Brain (organoid and tissue), 16 donors: ENCODE measurements at places on chromosomes 16 and 17. TPM values are rescaled to one million over a fixed set of nuclear protein-coding genes. Genes with fewer than 3 reads are reported as not detected.
A peak's percentile ranks its signal among the peaks of the same experiment; 100 is the strongest.

Gene AGRP
- polyA plus RNA-seq = 0.49 TPM

Gene MYH1
- not detected for polyA plus RNA-seq

Gene FTSJ3
- 29.5 TPM for polyA plus RNA-seq

- no peak for DNase-seq
Observed at GRCh38 chr16:89191033-89191900, 9.1 kb downstream of the SLC22A31 start.

- no peak for DNase-seq
Observed at GRCh38 chr17:67076290-67076689, 31.9 kb downstream of the CACNG1 start.

DNA sequence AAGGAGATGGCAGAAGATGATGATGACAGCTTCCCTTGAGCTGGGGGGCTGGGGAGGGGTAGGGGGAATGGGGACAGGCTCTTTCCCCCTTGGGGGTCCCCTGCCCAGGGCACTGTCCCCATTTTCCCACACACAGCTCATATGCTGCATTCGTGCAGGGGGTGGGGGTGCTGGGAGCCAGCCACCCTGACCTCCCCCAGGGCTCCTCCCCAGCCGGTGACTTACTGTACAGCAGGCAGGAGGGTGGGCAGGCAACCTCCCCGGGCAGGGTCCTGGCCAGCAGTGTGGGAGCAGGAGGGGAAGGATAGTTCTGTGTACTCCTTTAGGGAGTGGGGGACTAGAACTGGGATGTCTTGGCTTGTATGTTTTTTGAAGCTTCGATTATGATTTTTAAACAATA, 16.9 kb downstream of the PSMD3 start:
- DNase-seq = no peak

DNA sequence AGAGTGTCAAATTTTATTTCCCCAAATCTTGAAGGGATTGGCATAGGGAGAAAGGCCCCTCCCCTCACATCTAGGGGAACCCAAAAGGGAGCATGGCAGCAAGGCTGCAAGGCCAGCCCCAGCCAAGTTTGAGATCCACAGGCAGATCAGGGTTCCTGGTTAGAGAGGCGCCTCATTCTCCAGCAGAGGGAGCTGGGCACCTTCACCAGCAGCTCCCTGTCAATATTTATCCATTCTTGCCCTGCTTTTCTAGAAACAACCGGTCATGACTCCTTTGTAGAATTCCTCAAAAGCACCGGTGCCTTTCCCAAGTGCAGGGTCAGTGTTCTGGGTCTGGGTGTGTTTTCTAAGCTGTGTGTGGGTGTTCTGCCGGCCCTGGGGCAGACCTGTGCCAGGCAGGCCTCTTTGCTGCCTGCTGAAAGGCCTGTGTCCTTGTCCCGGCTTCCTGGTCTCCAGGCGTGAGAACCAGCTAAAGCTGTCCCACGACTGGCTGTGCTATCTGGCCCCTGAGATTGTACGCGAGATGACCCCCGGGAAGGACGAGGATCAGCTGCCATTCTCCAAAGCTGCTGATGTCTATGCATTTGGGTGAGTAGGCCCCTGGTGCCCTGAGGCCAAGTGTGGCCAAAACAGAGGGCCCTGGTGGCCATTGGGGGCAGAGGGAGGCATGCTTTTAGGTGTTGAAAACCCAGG, 21.2 kb upstream of the LGALS9 start:
- DNase-seq = peak; percentile 33

GRCh38 chr16:57092786-57093411, 516 bp downstream of the CPNE2 start:
- DNase-seq = peak; percentile 55

GRCh38 chr17:39704821-39705551, 5.1 kb downstream of the ERBB2 start:
- no peak for DNase-seq
